ENCODE measurements at places on chromosomes 7 and 10.

DNA sequence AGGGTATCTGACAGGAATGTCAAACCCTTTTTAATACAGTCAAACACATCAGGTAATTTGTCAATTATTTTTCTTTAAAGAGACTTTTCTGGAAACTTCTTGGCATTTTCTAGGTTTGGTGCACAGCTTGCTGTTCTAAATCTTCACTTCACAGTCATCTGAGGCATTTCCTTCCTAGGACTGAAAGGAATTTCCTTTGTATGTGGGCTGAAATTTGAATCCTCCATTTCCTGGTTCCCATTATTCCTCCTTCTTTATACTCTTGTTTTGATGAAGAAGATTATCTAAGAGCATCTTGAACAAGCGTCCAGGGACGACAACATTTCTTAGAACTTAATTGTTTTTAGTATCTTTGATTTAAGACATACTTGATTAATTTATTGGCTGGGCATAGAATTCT is 24.9 kb downstream of the CALD1 start:
- DNase-seq, result no peak

GRCh38 chr10:12800302-12800701 is 201.2 kb downstream of the CCDC3 start:
- no peak for DNase-seq

DNA sequence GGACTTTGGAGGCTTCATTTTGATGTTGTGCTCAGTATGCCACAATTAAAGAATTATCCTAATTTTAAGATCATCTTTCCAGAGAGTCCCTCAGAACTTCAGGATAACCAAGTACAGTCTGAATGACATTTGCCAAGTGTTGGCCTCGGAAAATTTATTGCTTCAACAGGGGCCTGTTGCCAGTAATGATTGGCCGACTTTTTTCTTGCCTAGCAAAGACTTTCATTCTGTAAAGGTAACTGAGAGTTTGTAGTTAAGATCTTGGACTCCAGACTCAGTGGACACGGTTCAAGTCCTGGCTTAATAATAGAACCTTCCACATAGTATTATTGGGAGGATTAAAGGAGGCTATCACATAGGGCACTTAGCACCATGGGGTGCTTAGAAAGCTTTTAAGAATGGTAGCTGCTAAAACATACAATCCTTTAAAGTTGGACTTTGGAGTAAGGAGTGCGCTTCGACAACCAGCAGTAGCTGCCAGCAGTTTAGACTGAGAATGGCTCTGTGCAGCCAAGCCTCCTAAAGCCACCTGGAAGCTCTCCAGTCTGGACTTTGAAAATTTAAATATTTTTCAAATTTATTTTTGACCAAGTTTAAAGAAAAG is 90.0 kb downstream of the PLCE1 start:
- DNase-seq, result no peak

DNA sequence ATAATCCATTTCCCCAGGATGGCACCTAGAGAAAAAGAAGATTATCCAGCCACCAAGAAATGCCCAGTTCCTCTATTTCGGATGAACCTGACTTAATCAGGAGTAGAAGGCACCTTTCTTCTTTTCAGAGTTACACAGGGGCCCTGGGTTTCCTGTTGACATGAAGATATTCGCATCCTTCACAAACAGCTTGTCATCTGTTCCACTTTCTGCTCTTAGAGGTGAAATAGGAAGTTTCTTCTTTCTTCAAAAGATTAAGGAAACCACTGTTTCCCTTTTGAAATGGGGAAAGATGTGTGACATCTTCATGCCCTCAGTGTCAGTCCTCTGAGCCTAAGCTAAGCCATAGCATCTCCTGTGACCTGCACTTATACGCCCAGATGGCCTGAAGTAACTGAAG is 39.1 kb upstream of the RAB18 start:
- no peak for DNase-seq

- peak; percentile 37 for DNase-seq
Observed at GRCh38 chr7:43758822-43759683, 573 bp downstream of the BLVRA start.

- no peak for DNase-seq
Observed at GRCh38 chr10:28254290-28254985, 48.4 kb downstream of the MPP7 start.

GRCh38 chr7:71486856-71487628 is 355.1 kb downstream of the GALNT17 start:
- no peak for DNase-seq

Measured in progenitor cell of endocrine pancreas (in vitro differentiated cells).